ENCODE measurements at places on chromosomes 5 and 9. TPM values are rescaled to one million over a fixed set of nuclear protein-coding genes. Genes with fewer than 3 reads are reported as not detected.

The TMEM252 gene
- total RNA-seq = not detected

The FAM219A gene
- total RNA-seq = 13.3 TPM

The CACFD1 gene
- 2.9 TPM for total RNA-seq

The FAXDC2 gene
- not detected for total RNA-seq

The SOX30 gene
- total RNA-seq = 5.8 TPM

The PTPA gene
- total RNA-seq = 93.3 TPM

The WDR38 gene
- not detected for total RNA-seq

The SLC6A19 gene
- not detected for total RNA-seq

The FCN2 gene
- not detected for total RNA-seq

The TAF11L5 gene
- not detected for total RNA-seq

The IL12B gene
- not detected for total RNA-seq

The CDH6 gene
- not detected for total RNA-seq

The IGIP gene
- 5.5 TPM for total RNA-seq

The ADRA1B gene
- total RNA-seq = 2.8 TPM

The LHX6 gene
- 6.4 TPM for total RNA-seq

The WDR70 gene
- total RNA-seq = 34.9 TPM

The CCDC171 gene
- 0.53 TPM for total RNA-seq

The DOCK2 gene
- total RNA-seq = 3.5 TPM

The PCDHA5 gene
- not detected for total RNA-seq

The SAXO1 gene
- total RNA-seq = not detected

The PHAX gene
- total RNA-seq = 94.9 TPM

The MARCOL gene
- total RNA-seq = not detected

The SLC28A3 gene
- total RNA-seq = 0.11 TPM

The FCHSD1 gene
- 33.2 TPM for total RNA-seq

The ORM2 gene
- not detected for total RNA-seq

The ADAMTS16 gene
- total RNA-seq = 7.5 TPM

The SEPTIN8 gene
- 97.4 TPM for total RNA-seq

The ITGA2 gene
- total RNA-seq = 5.2 TPM

The PAM gene
- 598 TPM for total RNA-seq

The SLC6A7 gene
- total RNA-seq = not detected

The SPAAR gene
- not detected for total RNA-seq

The FAM163B gene
- not detected for total RNA-seq

The SEMA4D gene
- 0.03 TPM for total RNA-seq

The DRD1 gene
- total RNA-seq = 10.0 TPM

The NANS gene
- 160 TPM for total RNA-seq

The NIM1K gene
- 0.18 TPM for total RNA-seq

Measured in SJSA1 (cell line).